ENCODE measurements at places on chromosomes 1 and 21. TPM values are rescaled to one million over a fixed set of nuclear protein-coding genes. Genes with fewer than 3 reads are reported as not detected.
A peak's percentile ranks its signal among the peaks of the same experiment; 100 is the strongest.

KCNN3 gene
- not detected for total RNA-seq

DNA sequence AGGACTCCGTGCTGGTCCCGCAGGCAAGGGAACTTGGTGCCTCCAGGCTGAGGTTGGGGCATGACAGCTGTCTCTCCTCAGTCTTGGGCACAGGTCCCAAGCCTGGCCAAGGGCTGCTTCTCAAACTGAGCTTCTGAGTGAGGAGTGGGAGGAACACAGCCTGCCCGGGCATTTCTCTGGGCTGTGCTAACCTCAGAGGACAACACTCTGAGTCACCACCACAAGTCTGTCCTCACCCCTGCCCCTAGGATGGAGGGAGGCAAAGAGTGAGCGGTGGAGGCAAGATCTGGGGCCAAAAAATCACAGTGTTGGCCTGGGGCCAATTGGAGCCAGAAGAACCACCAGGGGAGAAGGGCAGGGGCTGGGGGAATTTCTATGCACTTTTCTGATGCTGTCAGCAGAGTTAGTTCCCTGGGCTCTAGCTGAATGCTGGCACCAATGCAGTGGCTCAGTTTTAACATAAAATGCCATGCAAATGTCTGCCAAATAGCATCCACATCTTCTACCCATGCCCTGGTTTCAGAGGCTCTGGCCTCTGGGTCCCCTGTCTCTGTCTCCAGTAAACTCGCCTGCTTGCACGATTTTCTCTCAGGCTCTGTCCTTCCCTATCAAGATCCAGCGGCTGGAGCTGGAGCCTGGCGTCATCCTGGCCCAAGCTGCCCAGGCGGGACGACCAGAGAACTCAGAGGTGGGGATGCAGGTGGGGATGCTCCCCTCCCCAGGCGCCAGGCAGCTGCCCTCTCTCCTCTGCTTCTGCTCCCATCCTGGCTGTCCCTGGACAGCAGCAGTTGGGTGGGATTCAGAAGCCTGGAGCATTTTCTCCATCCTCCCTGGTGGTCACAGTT is 11.0 kb upstream of the CDK18 start:
- DNase-seq = peak; percentile 56

- DNase-seq = peak; percentile 16
Measured at GRCh38 chr21:46666941-46667740, 31.7 kb downstream of the PRMT2 start.

DNA sequence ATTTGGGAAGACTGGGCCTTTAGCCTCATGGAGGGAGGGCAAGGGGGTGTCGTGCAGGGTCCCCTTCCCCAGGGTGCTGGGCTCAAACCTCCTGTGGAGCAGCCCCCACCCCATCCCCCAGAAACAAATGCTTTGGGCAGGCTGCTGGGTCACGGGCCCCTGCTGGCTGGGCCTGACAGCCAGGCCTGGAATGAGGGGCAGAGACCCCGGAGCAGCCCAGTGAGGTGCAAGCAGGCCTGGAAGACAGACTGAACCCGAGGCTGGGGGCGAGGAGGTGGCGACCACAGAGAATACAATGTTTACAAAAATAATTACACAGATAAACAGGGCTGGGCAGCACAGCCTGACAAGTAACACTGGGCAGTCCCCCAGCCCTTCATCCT is 5.3 kb downstream of the CCDC24 start:
- no peak for DNase-seq

FLG2 gene
- not detected for total RNA-seq

- DNase-seq = no peak
Measured at GRCh38 chr1:64757213-64757612, 12.3 kb downstream of the RAVER2 start.

TNNI3K gene
- 0.90 TPM for total RNA-seq

Measured in IMR-90 (cell line).